ENCODE measurements at places on chromosomes 2 and 18.

DNA sequence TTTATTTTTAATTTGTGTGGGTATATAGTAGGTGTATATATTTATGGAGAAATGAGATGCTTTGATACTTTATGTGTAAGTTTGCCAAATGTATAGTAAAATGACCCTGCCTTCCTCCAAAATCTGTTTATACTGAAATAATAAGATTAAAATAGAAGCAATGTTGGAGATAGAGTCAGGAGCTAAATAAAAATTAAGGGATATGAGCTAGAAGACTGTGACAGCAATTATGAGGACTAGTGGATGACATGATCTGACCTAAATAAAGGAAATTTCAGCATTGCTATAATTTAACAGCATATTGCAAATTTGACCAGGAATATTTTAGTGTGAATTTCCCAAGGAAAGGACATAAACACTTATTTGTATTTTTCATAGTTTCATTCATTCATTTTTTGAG, 60.7 kb downstream of the ITGB6 start:
- no peak for DNase-seq

- peak; percentile 9 for DNase-seq
These were observed 5.1 kb downstream of the POLR1B start for GRCh38 chr2:112547333-112547732.

- no peak for DNase-seq
These were observed 133.8 kb downstream of the NAPG start for GRCh38 chr18:10659594-10659993.

DNA sequence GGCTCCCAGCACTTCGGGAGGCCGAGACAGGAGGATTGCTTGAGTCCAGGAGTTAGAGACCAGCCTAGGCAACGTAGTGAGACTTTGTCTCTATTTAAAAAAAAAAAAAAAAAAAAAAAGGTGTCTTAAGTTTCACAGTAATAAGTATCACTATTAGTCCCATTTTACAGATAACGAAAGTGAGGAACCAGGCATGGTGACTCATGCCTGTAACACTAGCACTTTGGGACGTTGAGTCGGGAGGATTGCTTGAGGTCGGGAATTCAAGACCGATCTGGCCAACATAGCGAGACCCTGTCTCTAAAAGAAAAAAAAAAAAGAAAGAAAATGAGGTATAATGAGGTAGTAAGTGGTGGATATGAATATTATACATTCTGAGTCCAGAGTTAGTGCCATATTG, 2.5 kb downstream of the KCNJ13 start:
- no peak for DNase-seq

DNA sequence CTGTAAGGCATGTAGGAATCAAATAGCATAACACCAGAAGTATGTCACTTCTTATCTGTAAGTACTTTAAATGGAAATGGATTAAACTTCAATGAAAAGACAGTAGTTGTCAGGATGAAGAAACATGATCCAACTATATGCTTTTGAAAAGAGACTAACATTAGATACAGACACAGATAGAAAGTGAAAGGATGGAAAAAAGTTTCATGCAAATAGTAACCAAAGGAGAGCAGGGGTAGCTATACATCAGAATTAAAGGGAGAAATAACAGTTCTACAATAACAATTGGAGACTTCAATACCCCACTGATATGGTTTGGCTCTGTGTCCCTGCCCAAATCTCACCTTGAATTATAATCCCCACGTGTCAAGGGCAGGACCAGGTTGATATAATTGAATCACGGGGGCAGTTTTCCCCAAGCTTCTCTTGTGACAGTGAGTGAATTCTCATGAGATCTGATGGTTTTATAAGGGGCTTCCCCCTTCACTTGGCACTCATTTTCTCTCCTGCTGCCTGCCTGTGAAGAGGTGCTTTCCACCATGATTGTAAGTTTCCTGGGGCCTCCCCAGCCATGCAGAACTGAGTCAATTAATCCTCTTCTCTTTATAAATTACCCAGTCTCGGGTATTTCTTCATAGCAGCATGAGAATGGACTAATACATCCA, 205.4 kb upstream of the CDH2 start:
- no peak for DNase-seq

- DNase-seq, result peak; percentile 93
These were observed 31.8 kb downstream of the KLF7 start for GRCh38 chr2:207133820-207134519.

DNA sequence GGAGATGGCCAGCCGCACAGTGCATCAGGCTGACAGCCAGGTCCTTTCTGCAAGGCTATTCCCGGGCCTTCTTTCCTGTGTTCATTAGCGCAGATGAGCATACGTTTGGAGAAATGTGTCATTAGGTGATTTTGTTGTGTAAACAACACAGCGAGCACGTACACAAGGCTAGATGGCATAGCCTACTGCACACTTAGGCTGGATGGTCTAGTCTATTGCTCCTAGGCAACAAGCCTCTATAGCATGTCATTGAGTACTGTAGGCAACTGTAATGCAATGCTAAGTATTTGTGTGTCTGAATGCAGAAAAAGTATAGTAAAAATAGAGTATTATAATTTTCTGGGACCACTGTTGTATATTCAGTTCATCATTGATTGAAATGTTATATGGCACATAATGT, 50.9 kb upstream of the PHLPP1 start:
- DNase-seq, result no peak

GRCh38 chr2:118122594-118123281, 34.5 kb downstream of the INSIG2 start:
- no peak for DNase-seq

GRCh38 chr2:56483081-56483480, 299.3 kb downstream of the CCDC85A start:
- no peak for DNase-seq

DNA sequence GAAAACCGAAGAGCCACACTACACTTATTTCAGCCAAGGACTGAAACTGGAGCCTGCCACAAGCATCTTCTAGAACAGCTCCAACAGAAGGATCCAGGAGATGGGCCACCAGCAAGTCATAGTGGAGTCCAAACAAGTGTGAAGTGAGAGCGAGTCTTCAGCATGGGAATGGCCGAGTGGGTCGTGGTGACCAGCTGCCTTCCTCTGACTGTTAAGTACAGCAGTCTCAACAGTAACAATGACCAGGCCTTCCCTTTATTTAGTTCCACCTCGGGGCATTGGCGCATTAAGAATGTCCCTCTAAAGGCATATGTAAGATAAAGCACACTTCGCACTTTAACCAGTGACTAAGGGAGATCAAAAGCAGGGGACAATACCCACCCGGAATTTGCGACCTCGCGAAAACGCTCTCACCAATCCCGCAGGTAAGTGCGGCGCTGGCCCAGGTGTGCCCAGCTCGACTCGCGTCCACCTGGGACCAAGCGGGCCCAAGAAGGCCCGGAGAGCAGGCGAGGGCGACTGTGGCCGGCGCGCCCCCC, 1.1 kb downstream of the L3MBTL4 start:
- no peak for DNase-seq

GRCh38 chr2:128237081-128237534, 81.6 kb downstream of the HS6ST1 start:
- DNase-seq, result no peak

- DNase-seq, result no peak
These were observed 121.3 kb upstream of the DDX18 start for GRCh38 chr2:117693154-117693553.

DNA sequence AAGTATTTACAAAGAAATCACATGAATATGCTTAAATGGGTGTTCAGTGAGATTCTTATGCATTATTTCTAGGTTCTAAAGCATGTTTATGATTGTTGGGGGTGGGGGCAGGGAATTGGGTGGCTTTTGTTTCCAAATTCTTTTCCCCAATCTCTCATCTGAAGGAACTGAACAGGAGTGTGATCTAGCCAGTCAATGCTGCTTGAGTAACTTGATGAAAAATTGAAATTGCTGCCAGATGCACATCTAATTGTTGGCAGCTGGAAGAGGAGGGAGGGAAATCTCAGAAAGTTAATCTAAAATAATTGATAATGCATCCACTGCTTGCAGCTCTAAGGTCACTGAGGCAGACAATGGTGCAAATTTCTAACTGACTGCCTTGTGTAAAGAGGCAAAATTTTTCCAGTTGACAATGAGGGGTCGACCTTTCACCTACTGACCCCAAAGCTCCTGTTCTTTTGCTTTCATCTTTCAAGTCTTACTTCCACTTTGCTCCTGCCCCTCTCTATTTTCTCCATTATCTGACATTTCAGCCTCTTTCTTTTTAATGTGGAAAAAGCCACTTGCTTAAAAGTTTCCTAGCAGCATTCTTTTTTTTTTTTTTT, 53.3 kb downstream of the IRS1 start:
- no peak for DNase-seq

DNA sequence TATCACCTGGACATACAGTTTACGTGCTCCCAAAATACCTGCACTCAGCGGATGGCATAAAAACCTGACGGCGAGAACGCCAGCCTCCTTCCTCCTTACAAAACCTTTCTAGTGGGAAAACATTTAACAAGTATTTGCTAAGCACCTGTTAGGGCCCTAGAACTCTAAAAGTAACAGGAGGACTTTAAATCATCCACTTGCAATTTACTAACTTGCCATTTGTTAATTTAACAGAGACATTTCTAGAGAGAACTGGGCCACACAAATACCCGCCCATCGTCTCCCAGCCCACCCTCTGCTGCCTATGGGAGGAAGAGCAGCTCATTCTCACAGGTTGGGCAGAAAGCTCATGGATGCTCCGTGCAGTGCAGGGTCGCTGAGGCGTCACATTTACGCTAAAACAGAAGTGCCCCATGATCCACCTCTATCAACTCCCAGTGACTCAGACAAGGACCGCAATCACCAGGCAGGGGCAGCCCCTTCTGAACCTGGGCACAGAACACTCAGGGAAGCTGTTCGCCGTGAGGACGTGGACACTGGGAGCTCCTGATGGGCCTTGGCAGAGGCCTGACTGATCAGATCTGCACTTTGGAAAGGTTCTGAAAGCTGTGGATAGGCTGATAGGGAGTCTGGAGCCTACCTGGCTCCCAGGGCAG, 106.9 kb downstream of the HDAC4 start:
- no peak for DNase-seq

GRCh38 chr2:55826246-55826645, 97.3 kb downstream of the EFEMP1 start:
- DNase-seq, result no peak

GRCh38 chr18:63138436-63139340, 180.9 kb downstream of the BCL2 start:
- DNase-seq, result no peak

DNA sequence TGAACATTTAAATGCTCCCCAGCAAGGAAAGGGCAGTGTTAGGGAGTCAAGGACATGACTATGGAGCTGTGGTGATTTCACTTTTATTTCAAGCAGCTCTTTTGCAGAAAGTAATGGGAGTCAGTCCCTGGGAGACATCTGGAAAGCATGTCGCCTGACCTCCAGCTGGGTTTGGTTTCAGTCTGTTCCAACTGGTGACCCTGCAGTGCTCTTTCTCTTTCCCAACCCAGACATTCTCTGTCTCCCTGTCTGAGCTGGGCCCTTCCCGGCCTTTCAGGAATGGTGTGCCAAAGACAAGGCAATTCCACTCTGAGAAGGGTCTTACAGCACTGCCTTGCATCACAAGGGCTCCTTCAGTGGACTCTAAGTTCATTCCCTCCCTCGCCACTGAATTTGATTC, 323.2 kb downstream of the OSR1 start:
- peak; percentile 79 for DNase-seq

GRCh38 chr2:128313091-128313836, 5.4 kb downstream of the HS6ST1 start:
- no peak for DNase-seq

DNA sequence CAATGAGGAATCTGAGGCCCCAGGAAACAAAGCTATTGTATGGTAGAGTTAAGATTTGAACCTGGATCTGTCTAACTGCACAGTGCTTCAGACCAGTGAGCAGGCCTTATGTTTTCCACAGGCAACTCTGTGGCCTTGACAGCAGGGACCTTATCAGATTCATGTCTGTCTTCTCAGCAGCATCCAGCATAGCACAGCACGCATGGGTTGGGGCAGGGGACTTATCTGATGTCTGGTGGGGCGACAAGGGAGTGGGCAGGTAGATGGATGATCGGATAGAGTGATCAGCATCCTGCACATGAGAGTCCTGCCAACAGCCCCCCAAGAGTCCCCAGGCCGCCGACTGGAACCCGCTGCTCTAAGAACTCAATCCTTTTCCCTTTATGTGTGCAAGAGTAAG, 28.7 kb upstream of the KCNF1 start:
- DNase-seq, result no peak

DNA sequence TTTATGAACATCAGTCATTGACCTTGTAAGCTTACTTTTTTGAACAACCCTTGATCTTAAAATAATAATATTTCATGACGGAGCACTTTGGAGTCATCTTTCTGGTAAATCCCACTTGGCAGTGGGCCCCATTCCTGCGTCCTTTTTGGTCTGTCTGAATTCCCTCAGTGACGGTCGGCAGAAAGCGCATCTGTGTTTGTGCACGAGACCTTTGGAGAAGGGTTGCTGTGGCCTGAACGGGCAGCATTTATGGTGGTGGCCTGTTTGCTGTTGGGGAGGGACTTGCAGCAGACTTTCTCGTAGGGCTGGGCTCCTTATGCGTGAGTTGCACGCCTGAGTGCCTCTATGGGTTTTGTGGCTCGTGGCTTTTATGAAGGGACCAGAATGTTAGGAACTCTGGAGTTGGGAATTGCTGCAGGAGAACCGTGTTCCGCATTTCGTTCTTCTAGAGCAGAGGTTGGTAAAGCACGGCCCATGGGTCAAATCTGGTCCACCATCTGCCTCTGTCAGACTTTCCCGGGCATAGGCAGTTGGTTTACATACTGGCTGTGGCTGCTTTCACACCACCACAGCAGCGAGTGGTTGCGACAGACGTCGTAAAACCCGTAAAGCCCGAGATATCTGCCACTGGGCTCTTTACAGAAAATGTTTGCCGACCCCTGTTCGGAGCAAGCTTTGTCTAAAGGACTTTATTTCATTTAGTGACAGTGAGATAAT, 30.8 kb downstream of the LPIN1 start:
- DNase-seq, result no peak

DNA sequence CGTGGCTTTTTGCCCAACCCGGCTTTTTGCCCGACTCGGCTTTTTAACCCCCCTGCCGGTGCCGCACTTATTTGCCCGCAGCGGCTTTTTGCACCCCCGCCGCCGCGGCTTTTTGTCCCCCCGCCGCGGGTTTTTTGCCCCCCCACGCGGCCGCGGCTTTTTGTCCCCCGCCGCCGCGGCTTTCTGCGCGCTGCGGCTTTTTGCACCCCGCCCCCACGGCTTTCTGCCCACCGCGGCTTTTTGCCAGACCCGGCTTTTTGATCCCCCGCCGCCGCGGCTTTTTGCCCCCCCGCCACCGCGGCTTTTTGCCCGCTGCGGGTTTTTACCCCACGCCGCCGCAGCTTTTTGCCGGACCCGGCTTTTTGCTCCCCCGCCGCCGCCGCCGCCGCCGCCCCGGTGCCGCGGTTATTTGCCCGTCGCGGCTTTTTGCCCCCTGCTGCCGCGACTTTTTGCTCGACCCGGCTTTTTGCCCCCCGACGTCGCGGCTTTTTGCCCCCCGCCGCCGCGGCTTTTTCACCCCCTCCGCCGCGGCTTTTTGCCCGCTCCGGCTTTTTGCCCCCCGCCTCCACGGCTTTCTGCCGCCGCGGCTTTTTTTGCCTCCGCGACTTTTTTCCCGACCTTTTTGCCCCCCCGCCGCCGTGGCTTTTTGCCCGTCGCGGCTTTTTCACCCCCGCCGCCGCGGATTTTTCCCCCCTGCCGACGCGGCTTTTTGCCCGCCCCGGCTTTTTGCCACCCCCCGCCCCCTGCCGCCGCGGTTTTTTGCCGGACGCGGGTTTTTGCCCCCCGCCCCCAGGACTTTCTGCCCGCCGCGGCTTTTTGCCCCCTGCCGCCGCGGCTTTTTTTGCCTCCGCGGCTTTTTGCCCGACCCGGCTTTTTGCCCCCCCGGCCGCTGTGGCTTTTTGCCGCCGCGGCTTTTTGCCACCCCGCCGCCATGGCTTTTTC, 2786.5 kb downstream of the RPIA start:
- DNase-seq, result peak; percentile 25

- peak; percentile 35 for DNase-seq
These were observed at the start of gene CNGA3 for GRCh38 chr2:98346311-98347236. CNGA3 (plus strand) TSS chr2:98346456; CDS start chr2:98369976, 23,520 bp downstream.

Measured in astrocyte of the spinal cord (primary cell).